ENCODE measurements at places on chromosomes 11 and 22. TPM values are rescaled to one million over a fixed set of nuclear protein-coding genes. Genes with fewer than 3 reads are reported as not detected.

Gene PLAAT4
- 0.69 TPM for total RNA-seq

Gene VSIG10L2
- not detected for total RNA-seq

DNA sequence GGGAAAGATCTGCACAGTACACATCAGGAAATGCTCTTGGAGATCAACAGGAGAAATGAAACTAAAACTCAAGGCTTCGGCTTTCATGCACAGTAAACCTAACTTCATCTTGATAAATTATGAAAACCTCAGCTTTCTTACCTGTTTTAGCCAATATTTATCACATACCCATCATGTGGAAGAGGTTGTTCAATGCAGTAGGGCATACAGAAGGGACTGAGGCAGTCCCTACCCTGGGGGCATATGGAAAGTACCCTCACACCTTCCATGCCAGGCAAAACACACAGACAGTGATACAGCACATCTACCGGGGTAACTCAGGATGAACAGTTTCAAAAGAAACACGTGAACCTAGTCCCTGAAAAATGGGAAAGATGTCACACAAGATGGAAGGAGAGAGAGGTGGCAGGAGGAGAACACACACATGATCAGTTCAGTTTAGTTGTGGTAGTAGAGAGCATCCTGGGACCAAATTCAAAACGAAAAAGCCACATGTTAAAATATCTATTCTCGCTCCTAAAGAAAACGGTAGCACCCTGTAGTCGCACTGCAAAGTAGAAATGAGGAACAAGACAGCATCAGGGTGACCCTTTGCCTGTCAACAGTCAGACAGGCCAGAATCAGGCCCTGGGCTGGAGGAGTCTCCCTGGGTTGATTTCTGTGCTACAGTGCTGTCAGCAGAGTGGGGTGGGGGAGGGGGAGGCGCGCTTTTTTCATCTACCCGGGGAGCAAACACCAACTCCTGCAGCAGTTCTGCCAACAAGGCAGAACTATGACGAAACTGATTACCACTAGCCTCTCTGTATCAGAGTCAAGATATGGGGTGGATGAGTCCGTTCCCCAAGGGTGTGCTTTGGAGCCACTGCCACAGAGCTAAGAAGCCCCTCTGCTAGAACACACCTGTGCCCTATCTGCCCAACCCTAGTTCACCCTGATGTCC is 1.3 kb downstream of the HIRA start:
- H3K36me3 ChIP-seq: no peaks in the 10 kb centered on the region
- H3K4me1 ChIP-seq: peaks cover 19% of the 10 kb centered on the region
- H3K27me3 ChIP-seq: no peaks in the 10 kb centered on the region
- peak; percentile 28 for DNase-seq
- H3K4me3 ChIP-seq: peak overlapping the region; percentile 95

GRCh38 chr11:35750981-35751663 is 88.5 kb downstream of the TRIM44 start:
- no peak overlapping the region for H3K27ac ChIP-seq
- no peaks in the 10 kb centered on the region for H3K36me3 ChIP-seq
- H3K4me1 ChIP-seq: peaks cover 5% of the 10 kb centered on the region
- no peaks in the 10 kb centered on the region for H3K27me3 ChIP-seq

- H3K27me3 ChIP-seq: no peaks in the 10 kb centered on the region
- no peaks in the 10 kb centered on the region for H3K36me3 ChIP-seq
- no peak overlapping the region for H3K27ac ChIP-seq
- DNase-seq: no peak
Observed at GRCh38 chr11:118202599-118203422, 22.0 kb downstream of the JAML start.

DNA sequence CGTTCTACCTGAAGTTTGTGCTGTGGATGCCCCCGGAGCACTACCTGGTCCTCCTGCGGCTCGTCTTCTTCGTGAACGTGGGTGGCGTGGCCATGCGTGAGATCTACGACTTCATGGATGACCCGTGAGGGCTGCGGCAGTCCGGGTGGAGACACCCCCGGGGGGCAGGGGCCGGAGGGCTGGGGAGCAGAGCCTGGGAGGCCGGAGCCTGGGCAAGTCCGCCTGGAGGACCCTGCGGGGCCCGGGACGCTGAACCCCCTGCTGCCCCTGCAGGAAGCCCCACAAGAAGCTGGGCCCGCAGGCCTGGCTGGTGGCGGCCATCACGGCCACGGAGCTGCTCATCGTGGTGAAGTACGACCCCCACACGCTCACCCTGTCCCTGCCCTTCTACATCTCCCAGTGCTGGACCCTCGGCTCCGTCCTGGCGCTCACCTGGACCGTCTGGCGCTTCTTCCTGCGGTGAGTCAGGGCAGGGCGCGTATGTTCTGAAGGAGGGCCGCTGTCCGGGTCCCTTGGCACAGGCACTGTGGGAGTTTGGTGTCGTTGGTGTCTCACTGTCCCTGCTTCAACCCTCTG is 17.3 kb downstream of the RNH1 start:
- no peaks in the 10 kb centered on the region for H3K4me1 ChIP-seq
- H3K27ac ChIP-seq: no peak overlapping the region
- DNase-seq: no peak
- no peak overlapping the region for H3K4me3 ChIP-seq
- no peaks in the 10 kb centered on the region for H3K27me3 ChIP-seq
- H3K36me3 ChIP-seq: no peaks in the 10 kb centered on the region

DNA sequence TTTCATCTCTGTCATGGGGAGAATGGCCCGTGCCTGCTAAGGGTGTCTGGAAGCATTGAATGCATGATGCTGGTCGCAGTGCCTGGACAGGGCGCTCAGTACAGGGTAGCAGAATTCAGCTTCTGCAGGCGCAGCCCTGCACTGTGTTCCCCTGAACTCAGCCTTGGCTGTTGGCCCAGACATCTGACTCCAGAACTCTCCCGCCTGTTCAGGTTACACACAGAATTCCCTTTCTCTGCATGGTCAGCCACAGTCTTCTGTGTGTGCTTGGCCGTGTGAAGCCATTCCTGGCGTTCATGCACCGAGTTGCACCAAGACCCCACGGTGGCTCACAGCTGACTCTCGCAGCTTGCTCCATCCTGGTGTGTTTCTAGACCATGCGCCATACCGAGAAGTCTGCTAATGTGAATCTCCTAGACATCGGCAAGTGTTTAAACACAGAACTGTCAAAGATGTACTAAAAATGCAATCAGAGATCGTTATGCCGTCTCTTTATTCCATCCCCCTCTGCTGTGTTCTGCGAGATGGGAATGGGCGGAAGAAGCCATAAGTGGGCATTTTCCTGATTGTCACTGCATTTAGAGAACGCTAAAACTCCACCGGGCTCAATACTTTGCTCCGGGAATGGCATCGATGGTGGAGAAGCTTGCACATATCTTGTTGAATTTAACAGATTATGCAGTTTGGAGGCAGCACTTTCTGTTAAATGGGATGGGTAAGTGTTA is 55.6 kb downstream of the MPPED1 start:
- H3K27me3 ChIP-seq: no peaks in the 10 kb centered on the region
- DNase-seq: no peak
- no peak overlapping the region for H3K27ac ChIP-seq
- no peaks in the 10 kb centered on the region for H3K36me3 ChIP-seq
- no peaks in the 10 kb centered on the region for H3K4me1 ChIP-seq

Data from GM23338 (cell line).